Skeletal muscle tissue (tissue), 5 donors: ENCODE measurements at places on chromosomes 4 and X. TPM values are rescaled to one million over a fixed set of nuclear protein-coding genes. Genes with fewer than 3 reads are reported as not detected.

Gene EPHA5
- total RNA-seq, result 1.0 TPM

Gene IL1RAPL2
- 1.0 TPM for total RNA-seq

Gene PNMA3
- total RNA-seq, result 0.52 TPM

Gene GABRE
- total RNA-seq, result 41.8 TPM

Gene NDST4
- 2.6 TPM for total RNA-seq

Gene RNF175
- total RNA-seq, result not detected

Gene PIM2
- total RNA-seq, result 3.1 TPM

Gene PRRG3
- total RNA-seq, result 9.4 TPM

Gene EFHC2
- total RNA-seq, result under 0.01 TPM

Gene HSPA4L
- total RNA-seq, result 1.6 TPM

Gene TRIM61
- 2.6 TPM for total RNA-seq

Gene TLR7
- 2.1 TPM for total RNA-seq

Gene CXCL11
- total RNA-seq, result 0.52 TPM

Gene GPC3
- 306 TPM for total RNA-seq

Gene CLTRN
- total RNA-seq, result not detected

Gene SULT1E1
- 29.7 TPM for total RNA-seq

Gene TLR6
- total RNA-seq, result 1.0 TPM

Gene PLXNA3
- 9.9 TPM for total RNA-seq

Gene TEC
- total RNA-seq, result 0.52 TPM

Gene PGAM4
- total RNA-seq, result not detected

Gene TMSB15B
- total RNA-seq, result 5.2 TPM

Gene FABP2
- total RNA-seq, result not detected

Gene FAM156B
- 21.9 TPM for total RNA-seq

Gene BMP3
- total RNA-seq, result 1.6 TPM

Gene HSFX4
- total RNA-seq, result not detected

Gene COL4A5
- 17.2 TPM for total RNA-seq

Gene FGA
- 3.7 TPM for total RNA-seq

Gene NOA1
- total RNA-seq, result 12.0 TPM
